ENCODE measurements at places on chromosomes 16 and 17.

- DNase-seq, result no peak
Measured at GRCh38 chr16:88732172-88732960, 26.1 kb downstream of the CTU2 start.

GRCh38 chr17:47665655-47666054, 15.9 kb downstream of the KPNB1 start:
- DNase-seq, result no peak

DNA sequence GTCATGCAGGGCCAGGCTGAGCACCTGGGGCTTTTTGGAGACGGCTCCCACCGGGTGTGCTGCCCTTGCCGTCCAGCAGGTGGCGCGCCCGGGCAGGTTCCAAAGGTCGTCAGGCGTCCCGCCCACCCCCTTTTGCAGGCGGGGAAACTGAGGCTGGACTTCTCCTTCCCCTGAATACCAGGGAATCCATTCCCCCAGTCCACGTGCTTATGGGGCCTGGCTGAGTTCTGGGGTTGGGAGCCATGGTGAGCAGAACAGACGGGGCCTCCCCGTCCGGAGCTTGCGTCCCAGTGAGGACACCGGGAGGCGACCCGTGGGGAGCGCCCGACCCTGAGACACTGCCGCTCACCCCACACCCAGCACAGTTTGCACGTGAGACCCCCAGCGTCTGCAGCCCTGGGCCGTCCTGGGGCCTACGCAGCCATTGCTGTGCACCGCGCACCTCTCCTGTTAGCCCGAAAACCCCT, 51.8 kb upstream of the JPH3 start:
- DNase-seq, result peak; percentile 43

- no peak for DNase-seq
Measured at GRCh38 chr16:7742626-7743025, 410.0 kb downstream of the RBFOX1 start.

DNA sequence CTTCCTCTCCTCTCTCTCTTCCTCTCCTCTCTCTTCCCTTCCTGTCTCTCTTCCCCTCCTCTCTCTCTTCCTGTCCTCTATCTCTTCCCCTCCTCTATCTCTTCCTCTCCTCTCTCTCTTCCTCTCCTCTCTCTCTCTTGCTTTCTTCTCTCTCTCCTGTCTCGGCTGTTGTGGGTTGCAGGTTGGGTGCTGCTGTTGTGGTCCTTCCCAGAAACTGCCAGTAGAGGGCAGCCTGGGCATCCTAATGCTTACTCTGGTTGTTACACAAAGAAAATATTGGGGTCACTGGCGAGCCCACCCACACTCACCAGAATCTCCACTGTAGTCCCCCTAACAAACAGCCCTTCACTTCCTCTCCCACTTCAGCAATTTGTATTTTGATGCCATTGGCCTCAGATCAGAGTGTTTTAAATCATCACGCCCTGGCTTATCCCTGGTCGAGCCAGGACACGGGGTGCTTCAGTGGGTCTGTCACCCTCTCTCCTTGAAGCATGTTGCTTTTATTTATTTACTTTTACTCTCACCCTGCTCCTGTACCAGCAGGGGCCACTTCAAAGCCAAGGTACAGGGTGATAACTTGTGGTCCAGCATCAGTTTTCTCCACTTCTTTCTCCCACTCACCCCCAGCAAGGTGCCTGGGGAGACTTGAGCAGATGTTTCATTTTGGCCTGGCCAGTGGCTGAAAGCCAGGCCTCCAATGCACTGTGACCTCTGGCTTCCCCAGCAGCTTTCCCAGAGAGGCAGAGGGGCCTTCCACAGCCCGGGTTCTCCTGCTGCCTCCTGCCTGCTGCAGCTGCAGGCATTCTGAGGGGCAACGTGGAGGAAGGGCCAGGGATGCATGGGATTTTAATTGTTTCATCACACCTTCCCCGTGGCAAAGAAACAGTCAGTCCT, 4.7 kb upstream of the MMP15 start:
- DNase-seq, result peak; percentile 49

DNA sequence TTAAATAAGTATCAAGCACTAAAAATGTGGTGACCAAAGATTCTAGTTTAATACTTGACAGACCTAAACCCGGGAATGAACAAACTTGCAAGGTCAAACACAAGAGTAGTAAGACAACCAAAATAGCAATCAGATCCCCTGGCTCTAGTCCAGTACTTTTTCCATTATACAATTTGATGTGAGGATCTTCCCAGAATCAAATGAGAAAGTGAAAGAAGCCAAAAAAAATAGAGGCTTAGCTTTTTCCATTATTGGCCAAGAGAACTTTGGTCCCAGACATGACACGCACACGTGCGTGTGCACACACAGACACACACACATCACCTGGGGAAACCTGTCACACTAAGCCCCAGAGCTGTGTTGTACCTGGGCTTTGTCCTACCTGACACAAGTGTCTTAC, 300.6 kb upstream of the CDH5 start:
- no peak for DNase-seq

GRCh38 chr17:21452377-21453143, 76.4 kb downstream of the KCNJ12 start:
- DNase-seq, result peak; percentile 29

GRCh38 chr16:78877114-78877655, 723.4 kb downstream of the MAF start:
- DNase-seq, result no peak

DNA sequence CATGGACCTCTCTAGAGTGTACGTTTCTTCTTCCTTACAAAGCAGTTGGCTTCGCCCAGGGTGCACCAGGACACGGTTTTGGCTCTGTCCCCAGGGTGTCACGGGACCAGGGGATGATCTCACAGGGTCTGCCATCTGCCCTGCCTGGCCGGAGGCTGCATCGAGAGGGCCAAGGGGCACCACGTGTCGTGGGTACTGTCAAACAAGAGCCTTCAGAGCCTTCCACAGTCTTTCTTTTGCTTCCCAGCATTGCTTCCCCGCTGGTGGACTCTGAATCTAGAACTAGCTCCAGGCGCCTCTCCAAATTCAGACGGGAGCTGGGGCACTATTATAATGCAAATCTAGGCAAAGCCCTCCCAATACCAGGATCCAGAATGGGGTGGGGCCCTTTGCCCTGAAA, 47.9 kb downstream of the MAPT start:
- DNase-seq, result no peak

GRCh38 chr16:57500578-57501111, 14.4 kb upstream of the DOK4 start:
- no peak for DNase-seq

DNA sequence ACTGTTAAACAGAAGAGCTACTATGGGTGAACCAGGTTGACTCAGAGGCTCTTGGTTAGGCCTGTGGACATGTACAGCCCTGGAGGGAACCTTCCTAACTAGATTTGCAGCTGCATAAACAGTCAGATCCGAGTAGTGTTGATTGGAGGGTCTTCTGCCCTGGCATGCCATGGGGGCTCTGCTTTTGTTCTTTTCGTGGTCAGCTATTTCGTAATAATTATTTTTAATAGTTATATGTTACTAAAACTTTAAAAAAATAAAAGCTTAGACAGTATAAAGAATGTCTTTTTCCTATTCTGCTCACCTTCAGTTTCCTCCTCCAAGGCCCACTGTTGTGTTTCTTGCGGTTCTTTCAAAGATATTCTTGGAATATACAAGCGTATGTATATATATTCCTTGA, 67.4 kb upstream of the CLEC18A start:
- DNase-seq, result no peak

DNA sequence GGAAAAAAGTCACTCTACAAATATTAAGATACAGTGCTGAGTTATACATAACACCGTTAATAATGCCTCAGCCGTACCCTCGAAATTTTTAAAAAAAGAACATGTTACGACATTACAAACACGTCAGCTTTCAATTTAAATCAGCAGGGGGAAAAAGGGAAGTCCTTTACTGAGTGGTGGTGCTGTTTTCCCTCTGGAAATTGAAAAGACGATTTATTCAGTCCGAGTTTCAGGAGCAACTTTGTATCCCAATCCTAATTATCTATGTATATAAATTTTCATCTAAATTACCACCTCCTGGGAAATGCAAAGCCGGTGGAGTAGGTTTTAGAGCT, 1.3 kb downstream of the NETO2 start:
- no peak for DNase-seq

GRCh38 chr16:77905374-77905920, 116.9 kb upstream of the CLEC3A start:
- DNase-seq, result no peak

GRCh38 chr16:50315346-50315997, 49.1 kb downstream of the ADCY7 start:
- DNase-seq, result no peak

- DNase-seq, result no peak
Measured at GRCh38 chr16:57802341-57803133, at the start of gene KIFC3. KIFC3 (minus strand) TSS chr16:57802491; CDS start chr16:57798243, 4,248 bp downstream.

GRCh38 chr17:77831474-77832179, 126.9 kb upstream of the TNRC6C start:
- no peak for DNase-seq

GRCh38 chr16:12141073-12141951, 164.8 kb downstream of the SNX29 start:
- DNase-seq, result no peak

DNA sequence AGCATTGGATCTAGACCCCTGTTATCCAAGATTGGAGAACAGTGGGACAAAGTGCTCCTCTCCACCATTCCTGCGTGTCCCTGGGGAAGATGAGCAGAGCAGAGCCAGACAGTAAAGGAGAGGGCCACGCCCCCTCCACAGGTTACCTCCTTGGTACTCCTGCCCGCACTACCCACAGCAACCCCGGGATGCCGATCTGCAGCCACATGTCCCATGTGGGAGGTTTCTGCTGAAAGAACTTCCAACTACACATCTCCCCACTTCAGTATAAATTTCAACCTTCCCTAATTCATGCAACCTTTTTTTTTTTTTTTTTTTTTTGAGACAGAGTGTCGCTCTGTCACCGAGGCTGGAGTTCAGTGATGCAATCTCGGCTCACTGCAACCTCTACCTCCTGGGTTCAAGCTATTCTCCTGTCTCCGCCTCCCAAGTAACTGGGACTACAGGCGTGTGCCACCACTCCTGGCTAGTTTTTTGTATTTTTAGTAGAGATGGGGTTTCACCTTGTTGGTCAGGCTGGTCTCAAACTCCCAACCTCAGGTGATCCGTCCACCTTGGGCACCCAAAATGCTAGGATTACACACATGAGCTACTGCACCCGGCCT, 2.3 kb downstream of the RAB37 start:
- DNase-seq, result no peak

DNA sequence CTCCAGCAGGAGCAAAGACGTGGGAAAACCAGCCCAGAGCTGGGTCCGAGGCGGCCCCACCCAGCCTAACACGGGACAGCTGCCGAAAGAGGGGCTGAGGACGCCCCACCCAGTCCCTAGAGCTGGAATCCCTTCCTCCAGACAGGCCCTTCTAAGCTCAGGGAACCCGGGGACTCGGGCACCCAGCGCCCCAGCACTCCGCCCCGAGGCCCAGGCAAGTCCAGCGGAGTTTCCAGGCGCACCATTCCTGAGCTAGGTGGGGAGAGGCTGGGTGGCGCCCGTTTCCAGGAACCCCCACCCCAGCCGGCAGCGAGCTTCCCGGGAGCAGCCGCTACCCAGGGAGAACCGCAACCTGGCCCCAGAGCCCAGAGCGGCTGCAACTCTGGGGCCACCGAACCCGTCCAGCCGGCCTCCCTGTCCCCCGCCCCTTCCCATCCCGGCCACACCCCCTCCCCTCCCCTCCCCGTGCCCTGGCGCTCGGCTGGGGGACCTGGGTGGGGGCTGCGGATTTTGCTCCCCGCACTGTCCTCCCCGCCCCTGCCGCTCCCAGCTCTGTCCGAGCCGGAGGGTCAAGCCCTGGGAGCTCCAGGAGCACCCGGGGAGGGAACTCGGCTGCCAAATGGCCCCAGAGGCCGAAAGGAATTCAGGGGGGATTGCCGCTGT, 536 bp downstream of the TMC6 start:
- peak; percentile 46 for DNase-seq

- DNase-seq, result no peak
Measured at GRCh38 chr17:10251212-10251948, 53.0 kb upstream of the GAS7 start.

GRCh38 chr16:71226229-71227141, 4.0 kb downstream of the HYDIN start:
- DNase-seq, result no peak

DNA sequence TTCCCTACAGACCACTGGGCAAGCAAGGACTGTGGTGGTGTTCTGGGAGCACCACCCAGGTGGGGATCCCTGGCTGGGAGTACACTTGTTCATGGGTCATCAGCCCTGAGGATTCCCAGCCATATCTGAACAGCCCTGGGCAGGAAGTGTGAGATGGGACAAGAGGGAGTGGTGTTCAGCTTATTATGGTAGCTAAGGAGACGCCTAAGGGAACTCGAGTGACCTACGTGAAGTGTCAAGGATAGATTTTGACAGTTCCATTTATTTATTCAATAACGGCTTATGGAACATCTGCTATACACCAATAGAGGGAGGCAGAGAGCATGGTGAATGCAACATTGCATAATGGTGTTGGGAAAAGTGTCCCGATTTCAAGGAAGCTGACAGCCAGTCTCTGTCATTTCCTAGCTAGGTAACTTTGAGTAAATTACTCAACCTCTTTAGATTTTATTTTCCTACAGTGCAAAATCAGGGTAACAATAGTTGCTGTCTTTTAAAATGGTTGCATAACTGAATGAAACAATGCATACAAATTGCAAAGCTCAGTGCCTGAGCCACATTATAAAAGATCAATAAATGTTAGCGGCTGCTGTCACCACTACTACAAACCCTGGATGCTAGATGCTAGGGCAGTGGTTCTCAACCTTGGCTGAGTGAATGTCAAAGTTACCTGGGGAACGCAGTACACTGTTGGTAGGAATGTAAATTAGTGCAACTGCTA, 534.1 kb downstream of the GRIN2A start:
- no peak for DNase-seq

- no peak for DNase-seq
Measured at GRCh38 chr17:385836-386140, 33.2 kb upstream of the RPH3AL start.

- no peak for DNase-seq
Measured at GRCh38 chr16:86868786-86869185, 290.4 kb downstream of the FOXL1 start.

- no peak for DNase-seq
Measured at GRCh38 chr17:81285179-81285878, 9.8 kb downstream of the SLC38A10 start.

DNA sequence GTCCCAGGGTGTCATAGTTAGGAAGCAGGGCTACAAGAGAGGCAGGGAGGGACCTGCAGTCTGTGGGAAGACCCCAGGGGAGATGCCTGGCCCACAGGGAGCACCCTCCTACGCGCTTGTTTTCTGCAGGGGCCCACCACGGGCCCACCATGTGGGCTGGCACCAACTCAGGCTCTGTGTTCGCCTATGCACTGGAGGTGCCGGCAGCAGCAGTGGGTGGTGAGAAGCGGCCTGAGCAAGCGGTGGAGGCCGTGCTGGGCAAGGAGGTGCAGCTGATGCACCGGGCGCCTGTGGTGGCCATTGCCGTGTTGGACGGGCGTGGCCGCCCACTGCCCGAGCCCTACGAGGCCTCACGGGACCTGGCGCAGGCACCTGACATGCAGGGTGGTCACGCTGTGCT, 15.0 kb downstream of the LLGL1 start:
- no peak for DNase-seq

DNA sequence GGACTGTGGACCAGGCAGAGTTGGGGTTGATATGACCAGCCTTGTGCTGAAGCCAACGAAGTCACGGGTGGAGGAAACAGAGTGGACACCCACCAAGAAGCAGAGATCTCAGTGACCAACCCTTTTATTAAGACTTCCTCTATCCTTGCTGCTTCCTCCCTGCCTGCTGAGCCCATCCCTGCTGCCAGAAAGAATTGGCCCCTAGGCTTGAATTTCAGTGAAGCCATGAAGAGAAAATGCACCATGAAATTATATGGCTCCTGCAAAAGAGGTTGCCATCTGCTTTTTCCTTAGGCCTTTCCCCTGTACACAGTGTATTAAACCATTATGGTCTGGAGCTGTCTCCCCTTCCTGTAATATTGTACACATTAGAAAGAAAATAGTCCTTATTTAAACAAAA, 246.7 kb downstream of the HS3ST3B1 start:
- DNase-seq, result no peak

Measured in hematopoietic multipotent progenitor cell treated with erythropoietin and hydrocortisone succinate and interleukin-3 and kit ligand, for 17 days (in vitro differentiated cells).